Mammary epithelial cell (primary cell): ENCODE measurements at places on chromosomes 6 and 20. TPM values are rescaled to one million over a fixed set of nuclear protein-coding genes. Genes with fewer than 3 reads are reported as not detected.

Gene PPP1R16B
- polyA plus RNA-seq = not detected

Gene B3GALT4
- polyA plus RNA-seq = 1.1 TPM

Gene GSTA4
- polyA plus RNA-seq = 6.9 TPM

Gene F13A1
- not detected for polyA plus RNA-seq

Gene SLC13A3
- 1.8 TPM for polyA plus RNA-seq

Gene IL20RA
- polyA plus RNA-seq = 0.01 TPM

DNA sequence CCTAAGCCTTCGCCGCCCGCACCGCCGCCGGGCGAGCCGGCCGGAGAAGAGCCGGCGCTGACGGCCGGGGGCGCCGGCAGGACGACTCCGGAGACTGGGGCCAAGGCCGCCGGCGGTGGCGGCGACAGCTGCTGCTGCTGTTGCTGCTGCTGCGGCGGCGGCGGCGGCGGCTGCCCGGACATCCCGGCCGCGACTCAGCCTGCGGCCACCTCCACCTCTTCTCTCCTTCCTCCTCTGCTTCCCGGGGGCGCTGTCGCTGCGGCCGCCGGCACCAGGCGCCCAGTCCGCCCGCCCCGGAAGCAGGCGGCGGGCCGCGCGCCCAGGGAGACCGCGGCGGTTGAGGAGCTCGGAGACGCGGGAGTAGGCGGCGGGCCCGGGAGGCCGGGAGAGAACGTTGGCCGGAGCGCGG is 307 bp downstream of the RANBP9 start:
- no peak for DNase-seq

DNA sequence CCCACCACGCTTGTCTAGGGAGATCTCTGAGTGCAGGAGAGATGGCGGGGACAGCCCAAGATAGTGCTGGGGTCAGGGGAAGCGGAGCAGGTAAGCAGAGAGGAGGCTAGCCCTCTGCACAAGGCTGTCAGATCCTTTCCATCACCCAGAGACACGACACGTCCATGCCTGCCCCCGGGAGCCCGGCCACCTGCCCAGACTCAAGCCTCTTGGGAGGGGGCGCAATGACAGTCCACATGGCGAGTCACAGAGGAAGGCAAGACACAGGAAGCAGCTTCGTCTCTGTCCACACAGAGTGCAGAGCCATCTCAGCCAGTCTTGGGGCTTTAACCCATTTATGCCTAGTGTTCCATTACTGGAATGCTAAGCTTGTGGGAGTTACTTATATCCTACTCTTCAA is 78.4 kb downstream of the PREX1 start:
- no peak for DNase-seq

DNA sequence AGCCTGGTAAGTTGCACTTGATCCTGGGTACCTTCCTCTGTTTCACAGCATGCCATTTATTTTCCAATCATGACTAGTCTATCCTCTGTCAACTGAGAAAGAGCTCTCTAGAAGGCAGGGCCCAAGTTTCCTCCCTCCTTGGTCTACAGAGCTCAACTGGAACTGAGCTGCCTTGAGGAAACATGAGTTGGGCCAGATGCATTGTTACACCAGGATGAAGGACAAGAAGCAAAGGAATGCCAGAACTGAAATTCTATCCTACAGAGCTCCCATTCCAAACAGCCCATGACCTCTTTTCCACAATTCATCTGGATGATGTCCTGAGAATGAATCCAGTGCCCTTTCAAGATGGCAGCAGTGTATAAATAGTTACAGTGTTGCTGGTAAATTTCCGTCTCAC is 66.7 kb upstream of the E2F3 start:
- DNase-seq = no peak

DNA sequence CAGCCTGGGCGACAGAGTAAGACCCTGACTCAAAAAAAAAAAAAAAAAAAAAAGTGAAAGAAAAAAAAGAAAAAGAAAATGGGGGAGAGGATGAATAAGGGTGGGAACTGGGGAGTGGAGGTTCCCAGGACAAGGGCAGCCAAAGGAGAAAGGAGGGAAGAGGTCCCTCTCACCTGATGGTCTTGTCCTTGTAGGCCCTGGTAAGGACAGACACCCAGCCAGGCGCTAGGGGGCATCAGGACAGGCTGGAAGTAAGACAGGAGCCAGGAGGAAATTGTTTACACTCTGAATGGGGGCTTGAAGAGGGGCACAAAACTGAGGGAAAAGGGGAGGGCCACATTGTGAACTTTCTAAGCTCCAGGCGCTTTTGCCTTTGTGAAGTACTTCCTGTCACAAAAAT is 2.3 kb upstream of the ALDH5A1 start:
- no peak for DNase-seq

GRCh38 chr6:158897236-158897635 is 78.1 kb upstream of the EZR start:
- peak; percentile 79 for DNase-seq

GRCh38 chr6:7166410-7167293 is 58.9 kb downstream of the RREB1 start:
- DNase-seq = no peak

- DNase-seq = no peak
These were observed 96.4 kb downstream of the IRF4 start for GRCh38 chr6:487956-488355.

GRCh38 chr20:61120595-61121515 is 131.2 kb upstream of the CDH4 start:
- peak; percentile 76 for DNase-seq
